ENCODE measurements at places on chromosomes 3 and 15.

DNA sequence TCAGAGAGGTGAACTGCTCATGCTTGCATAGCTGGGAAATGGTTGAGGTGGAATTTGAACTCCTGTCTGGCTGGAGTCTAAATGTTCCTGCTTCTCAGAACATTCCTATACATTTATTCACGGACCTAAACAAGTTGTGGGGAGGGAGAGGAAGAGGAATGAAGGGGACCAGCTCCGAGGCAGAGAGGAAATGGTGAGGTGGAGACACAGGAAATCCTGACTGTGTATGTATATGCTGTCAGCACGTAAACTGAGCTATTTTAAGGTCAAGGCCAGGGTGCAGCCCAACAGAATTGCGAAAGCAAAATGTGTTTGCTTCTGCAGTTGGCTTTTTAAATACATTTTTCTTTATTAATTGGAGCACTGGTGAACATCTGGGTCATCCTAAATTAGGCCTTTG lies 74.1 kb upstream of the POMGNT2 start:
- no peak for DNase-seq

DNA sequence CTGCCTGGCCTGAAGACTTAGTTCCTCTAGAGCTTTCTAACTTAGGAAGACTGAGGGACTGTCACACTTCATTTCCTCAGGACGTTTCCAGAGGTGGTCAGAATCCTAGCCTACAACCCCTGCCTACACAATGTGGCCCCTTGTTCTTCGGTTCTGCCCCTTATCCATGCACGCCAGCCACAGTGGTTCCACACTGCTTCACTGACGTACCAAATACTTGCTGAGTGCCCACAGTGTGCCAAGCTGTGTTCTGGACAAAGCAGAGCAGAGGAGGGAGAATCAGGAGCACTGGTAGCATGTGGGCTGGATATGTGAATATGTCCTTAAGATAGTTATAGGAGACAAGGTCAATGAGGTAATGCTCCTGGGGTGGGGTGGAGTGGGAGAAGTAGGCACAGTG lies 70.5 kb upstream of the SAMMSON start:
- DNase-seq: no peak

GRCh38 chr3:129398803-129399144 lies 29.7 kb downstream of the EFCAB12 start:
- no peak for DNase-seq

GRCh38 chr3:193982258-193982659 lies 153.7 kb upstream of the HES1 start:
- peak; percentile 3 for DNase-seq

DNA sequence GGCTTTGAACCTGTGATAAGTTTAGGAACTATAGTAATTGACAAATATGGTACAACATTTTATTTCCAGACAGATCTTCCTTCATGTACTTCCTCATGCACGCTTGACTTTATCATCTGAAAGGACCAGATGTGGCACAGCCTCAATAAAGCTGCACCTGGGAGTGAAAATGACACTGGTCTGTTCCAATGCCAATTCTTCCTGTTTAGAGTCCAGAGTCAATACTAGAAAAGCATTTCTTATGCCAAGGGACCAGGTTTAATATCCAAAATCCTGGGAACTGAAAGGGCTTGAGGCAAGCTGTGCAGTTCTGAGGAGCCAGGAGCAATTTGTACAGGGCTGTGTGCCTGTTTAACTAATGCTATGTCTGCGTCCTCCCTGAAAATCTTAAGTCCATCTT lies 15.3 kb downstream of the DPH6 start:
- no peak for DNase-seq

GRCh38 chr3:170092907-170093306 lies 55.1 kb downstream of the GPR160 start:
- no peak for DNase-seq

GRCh38 chr15:71455878-71456277 lies 340.6 kb downstream of the THSD4 start:
- no peak for DNase-seq

DNA sequence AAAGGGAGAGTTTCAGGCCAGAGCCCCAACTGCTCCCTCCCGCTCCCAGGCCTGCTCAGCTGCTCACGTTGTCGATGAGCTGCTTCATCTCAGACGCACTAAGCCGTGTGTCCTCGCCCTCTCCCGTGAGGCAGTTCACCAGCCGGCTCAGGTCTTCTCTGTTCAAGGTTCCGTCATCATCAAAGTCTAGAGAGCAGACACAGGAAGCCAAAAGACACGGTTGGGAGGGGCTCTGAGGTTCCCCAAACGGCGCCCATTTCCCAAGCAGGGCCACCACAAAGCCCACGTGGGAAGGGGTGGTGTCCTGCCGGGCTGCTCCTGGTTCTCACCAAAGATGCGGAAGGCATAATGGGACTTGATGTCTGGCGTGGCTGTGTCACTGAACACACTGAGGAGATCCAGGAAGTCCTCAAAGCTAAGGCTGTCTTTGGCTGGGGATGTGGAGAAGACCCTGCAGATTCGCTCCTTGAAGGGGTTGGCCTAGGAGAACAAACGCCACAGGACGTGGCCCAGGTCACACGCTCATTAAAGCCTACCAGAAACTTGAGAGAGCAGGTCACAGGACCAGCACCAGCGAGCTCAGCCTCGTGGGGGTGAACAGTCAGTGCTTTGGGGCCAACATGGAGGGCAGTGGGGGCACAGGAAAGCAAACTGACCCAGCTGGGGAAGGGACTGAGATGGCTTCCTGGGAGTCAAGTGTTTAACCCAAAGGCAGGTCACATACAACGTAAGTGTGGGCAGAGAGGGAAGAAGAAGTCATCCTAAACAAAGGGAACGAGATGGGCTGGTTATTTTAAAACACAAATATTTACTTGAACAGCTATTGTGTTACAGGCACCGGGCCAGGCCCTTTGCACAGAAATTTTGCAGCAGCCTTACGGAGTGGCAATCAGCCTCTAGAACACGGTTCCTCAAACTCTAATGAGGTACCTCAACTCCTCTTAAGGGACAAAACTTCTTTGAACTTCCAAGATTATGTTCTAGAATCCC lies 2.4 kb downstream of the CIB1 start:
- no peak for DNase-seq

GRCh38 chr3:43378066-43378935 lies 92.0 kb downstream of the SNRK start:
- peak; percentile 49 for DNase-seq

DNA sequence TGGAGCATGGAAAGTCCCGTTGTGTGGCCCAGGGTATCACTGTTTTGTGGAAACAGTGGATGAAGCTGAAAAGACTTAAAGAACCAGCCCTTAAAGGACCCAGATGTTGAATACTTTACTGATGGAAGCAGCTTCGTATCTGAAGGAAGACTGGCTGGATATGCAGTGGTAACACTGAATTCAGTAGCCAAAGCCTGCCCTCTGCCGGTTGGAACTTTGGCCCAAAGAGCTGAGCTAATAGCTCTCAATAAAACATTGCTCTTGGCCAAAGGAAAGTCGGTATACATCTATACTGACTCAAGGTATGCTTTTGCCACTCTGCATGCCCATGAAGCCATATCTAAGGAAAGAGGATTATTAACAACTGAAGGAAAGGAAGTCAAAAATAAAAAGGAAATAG lies 885.4 kb downstream of the PDCD6IP start:
- DNase-seq: peak; percentile 47

DNA sequence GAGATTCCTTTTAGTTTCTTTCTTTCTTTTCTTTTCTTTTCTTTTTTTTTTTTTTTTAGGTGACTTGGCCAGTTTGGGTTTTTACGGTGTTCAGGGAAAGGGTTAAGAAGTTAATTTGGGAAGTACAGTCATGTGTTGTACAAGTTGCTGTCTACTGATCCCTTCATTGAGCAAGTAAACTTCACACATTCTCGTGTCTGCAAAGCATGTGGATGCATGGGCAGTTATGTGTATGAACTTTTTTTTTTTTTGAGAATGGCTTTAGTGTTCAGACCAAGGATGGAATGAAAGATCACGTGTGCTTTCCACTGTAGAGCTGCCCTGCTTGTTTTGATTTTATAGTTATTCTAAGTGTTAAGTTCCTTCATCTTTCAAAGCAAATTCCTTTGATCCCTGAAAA lies 132.3 kb downstream of the PGPEP1L start:
- no peak for DNase-seq

DNA sequence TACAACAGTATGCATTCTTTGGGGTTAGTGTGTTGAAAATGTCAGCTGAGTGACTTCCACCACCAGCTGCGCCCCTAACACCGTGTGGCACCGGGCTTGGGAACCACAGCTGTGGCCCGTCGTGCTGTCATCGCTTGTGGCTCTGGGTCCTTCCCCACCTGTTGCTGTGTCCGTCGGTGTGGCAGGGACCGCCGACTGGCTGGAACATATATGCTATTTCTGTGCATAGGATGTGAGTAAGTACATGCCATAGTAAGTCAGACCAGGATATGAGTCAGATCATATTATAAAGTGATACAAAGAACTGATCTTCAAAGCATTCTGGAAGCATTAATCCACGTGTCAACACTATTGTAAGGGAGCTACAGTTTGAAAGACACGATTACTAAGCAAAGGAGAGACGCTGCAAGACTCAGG lies 31.9 kb downstream of the EHD4 start:
- DNase-seq: no peak

- no peak for DNase-seq
These were observed 98.5 kb upstream of the SLC25A36 start for GRCh38 chr3:140842984-140843649.

GRCh38 chr15:72866182-72866581 lies 82.6 kb upstream of the ADPGK start:
- no peak for DNase-seq

GRCh38 chr3:111712294-111713167 lies 117.4 kb upstream of the ZBED2 start:
- no peak for DNase-seq

DNA sequence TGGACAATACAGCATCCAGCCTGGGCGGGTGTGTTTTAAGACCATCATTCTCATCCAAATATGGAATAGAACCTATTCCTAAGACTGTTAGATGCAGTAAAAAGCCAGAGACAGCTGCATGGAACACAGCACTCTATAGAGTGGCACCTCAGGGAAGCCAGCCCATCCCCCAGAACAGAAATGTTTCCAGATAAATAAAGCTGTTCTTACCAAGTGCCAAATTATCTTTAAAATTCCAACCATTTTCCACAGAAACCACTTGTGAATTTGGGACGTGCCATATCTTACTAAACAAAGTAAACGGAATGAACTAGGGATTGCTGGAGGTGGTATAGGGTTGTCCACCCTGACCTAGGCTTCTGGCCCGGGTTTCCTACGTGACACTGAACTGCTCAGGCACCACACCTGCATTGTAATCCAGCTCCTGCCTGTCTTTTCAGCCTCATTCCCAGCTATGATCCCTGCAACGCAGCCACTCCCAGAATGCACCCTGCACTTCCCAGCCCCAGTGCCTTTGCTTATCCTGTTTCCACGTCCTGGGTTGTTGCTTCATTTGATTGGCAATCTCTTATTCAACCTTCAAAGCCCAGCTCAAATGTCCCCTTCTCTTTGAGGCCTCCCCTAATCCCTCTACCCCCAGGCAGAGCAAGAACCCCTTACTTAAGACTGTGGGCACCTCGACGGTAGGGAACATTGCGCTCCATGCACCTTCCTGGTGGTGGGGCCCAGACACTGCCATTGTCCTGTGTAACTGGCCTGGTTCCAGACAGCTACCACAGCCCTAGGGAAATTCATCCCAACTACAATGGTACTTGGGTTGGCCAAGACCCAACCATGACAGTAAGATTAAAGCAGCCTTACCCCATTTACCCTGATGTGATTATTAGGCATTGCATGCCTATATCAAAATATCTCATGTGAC lies 100.2 kb downstream of the IQSEC1 start:
- no peak for DNase-seq

DNA sequence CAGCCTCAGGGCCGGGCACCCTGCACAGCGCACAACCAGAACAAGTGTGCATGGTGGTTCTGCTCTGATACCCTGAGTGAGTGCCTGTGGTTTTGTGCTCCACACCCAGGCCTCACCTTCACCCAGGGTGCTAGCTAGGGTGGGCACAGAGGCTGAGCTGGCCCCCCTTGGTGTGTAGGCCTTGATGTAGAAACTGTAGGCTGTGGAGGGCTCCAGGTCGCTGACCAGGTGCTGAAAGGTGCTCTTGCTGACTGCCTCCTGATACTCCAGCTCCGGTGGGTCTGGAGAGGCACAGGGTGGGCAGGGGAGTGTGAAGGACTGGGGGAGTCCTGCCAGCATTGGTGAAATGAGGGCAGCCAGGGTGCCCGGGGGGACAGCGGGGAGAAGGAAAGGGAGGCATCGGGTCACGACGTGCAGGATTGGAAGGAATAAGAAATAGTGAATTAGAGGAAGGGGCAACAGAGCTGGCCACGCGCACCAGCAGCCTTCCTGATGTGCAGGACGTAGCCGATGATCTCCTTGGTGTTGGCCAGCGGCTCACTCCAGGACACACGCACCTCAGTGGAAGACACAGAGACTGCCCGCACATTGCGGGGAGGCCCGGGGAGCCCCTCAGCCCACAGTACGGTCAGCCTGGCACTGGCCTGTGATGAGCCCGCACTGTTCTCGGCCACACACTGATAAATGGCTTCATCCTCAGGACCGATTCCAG lies 26.6 kb downstream of the RNU5B-1 start:
- DNase-seq: no peak

DNA sequence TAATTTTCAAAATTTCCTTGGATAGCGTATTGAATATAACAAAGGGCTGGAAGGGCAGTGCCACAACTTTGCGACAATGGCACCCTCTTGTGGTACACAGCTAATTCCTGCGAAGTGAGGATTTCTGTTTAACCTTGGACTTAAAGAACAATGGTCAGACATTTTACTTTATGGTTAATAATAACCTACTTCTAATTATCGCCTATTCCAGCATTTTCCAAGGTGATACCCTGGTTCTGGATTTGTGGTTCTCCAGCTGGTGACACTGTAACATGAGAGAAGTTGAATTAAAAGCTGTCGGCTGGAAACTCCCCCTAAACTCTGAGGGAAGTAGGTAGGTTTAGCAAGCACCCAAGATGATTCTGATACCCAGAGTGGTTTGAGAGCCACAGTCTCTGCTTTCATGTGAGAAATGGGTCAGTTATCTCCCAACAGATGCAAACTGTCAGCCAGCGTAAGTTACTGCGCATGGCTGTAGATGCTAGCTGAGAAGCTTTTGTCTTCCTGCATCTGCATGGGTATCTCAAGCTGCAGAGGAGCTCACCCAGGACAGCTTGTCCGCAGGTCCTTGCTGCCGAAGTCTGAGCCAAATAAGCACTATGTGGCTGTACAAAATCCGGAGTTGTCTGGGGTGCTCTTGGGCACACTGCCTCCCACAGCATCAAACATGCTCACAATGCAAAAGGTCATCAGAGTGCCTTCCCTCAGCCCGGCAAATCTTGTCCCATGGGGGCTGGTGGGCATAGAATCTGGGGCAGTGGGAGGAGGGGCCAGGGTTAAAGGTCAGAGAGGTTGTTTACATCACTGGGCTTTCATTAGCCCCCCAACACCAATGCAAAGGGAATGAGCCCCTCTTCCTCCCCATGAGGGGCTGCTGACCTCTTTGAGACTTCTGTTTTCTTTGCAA lies 6.6 kb upstream of the CHSY1 start:
- DNase-seq: peak; percentile 80

DNA sequence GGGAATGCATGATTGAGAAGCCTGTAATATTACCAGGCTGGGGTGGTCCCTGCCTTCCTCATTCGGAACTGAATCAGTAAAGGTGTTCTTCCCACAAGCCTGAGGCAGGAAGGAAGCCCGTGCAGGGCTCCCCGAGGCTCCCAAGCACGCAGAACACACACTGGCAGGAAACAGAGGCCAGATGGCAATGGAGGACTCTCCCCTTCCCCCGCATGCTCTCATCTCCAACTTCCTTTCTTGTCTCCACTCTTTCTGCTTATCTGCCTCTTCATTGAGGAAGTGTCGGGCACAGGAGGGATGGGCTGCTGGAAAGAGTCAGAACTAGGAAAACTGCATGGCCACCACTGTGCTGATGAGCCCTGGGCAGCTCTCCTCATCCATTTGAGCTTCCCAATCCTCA lies 123.5 kb downstream of the NUP210 start:
- peak; percentile 71 for DNase-seq

- no peak for DNase-seq
These were observed 188.4 kb upstream of the WNT5A start for GRCh38 chr3:55675478-55675877.

Data from cerebellar cortex (tissue), 1 donor.